ENCODE measurements at places on chromosomes 3 and 15.

DNA sequence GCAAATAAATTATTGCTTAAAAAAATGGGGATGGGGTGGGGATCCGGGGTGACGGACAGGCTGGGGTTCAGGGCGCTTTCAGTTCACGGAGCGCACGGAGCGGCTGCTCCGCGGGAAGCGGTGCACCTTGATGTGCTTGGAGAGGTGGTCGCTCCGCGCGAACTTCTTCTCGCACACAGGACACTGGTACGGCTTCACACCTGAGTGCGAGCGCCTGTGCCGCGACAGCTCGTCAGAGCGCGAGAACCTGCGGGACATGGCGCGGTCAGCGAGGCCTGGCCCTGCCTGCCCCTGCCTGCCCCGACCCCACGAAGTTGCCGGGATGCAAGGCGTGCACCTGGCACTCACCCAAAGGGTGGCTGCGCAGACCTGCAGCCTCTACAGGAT lies 13.6 kb downstream of the KLF15 start:
- no peak for DNase-seq

DNA sequence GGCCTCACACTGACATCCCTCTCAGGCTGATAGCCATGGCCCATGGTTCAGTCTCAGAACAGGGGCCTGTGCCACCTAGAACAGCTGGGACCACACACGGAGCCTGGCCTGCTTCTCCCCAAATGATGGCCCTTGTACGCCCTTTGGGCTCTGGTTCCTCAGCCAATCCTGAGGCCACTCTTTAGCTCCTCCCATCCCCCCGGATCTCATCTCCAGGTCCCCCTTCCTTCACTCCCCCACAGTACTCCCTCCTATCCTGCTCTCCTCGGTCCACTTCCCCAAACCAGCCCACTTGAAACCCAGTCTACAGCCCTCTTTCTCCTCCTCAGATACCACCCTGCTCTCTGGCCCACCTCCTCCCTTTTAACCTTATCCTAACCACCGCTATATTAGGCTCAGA lies 17.8 kb upstream of the ZFYVE19 start:
- no peak for DNase-seq

DNA sequence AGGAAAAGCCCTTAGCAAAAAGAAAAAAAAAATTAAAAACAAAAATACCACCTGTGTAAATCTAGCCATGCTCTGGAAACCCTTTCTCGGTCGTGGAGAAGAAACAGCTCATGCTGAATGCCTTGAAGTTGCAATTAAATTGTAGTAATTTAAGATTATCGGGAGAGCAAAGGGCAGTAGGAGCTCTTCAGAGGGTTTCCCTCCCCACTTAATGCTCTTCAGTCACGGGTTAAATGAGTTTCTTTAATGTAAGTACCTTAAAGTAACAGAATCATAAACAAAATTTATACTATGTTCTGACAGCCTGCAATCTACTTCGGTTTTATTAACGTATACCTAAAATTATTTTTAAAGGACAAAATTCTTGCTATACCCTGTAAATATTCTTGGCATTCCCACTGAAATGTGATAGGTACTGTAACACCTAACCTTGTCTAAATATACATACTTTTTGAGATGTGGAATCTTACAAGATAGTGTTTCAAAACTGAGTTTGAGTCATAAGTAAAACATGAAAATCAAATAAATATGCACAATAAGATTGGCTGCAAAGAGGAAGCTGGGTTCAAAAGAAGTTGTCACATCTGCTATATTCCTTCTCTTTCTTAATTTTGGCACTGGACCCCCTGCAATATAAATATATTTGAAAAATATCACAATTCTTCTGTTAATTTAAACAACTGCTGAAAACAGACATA lies 5.3 kb downstream of the FOXP1 start:
- DNase-seq, result no peak

GRCh38 chr3:132079147-132079546 lies 44.3 kb upstream of the CPNE4 start:
- DNase-seq, result no peak

DNA sequence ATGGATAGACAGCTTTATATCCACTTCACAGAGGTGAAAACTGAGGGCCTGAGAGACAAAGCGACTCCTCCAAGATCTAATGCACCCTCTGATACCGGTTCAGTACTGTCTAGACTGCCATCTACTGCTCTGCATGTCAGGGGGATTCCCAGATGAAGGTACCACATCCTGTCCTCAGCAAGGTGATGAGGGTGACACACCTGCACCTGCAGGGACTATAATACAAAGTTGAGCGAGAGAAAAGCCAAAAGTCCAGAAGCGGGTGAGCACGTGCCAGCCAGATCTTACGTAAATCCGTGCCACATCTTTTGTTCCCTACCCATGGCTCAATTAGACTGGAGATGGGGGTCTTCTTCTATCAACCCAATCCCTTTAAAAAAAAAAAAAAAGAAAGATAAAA lies 32.4 kb upstream of the HES1 start:
- no peak for DNase-seq

DNA sequence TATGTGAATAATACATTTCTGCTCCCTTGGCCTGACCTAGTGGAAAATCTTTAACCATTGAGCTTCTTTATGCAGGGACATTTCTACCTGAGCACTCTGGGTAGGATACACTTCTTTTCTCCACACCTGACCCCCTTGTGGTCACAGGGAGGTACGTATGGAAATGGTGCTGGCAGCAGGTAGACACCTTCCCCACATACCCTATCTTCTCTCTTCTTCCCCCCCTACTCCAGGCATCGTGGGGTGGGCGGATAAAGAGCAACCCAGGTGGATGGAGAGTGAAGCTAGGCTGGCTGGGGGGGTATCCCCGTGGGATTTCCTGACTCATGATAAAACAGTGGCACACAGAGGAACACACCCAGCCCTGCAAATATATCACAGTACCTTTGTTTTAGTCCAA lies 312.1 kb downstream of the ARRDC4 start:
- no peak for DNase-seq

DNA sequence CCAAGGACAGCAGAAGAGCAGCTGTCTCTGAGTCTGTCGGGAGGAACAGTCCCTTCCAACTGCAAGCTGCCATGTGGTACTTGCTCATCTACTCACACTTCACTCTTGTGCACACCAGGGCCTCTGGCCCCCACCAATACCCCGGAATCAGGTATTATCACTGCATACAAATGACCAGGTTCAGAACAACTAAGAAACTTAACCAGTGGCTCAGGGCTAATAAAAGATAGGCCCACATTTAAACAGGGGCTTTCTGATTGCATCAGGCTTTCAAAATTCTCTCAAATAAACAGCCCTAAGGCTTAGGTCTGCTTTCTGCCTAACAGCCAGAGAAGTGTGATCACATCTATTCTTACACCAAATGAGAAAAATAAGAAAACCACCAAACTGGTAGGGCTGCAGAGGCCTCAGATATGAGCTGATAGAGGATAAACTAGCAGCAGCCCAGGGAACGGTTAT lies 20.7 kb downstream of the CCDC12 start:
- no peak for DNase-seq

DNA sequence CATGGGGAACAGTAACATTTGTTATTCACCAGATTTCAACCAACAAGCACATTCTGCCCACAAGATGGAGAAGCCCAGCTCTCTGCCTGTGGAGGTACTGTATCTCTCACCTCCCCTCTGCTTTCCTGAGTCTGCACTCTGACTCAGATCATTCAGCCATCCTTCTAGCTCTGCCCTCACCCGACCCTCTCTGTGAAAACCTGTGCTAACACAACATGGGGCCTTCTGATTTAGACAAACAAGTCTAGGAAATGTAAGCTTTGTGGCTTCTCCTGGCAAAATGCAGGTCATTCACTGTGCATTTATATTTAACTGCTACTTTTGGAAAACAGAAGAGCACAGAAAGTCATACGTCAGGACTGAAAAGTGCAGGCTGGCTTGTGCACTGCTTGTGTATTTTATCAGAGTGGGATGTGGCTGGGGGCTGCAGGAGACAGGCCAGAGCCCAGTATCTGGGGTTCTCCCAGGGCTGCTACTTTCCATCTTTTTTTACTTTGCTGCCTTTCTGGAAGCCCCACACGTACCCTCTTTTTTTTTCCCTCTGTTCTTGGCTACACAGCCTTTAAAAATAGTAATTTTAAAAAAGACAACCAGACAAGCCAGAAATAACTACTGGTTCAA lies 50.8 kb downstream of the SUSD5 start:
- no peak for DNase-seq

GRCh38 chr3:69865925-69866679 lies 126.8 kb downstream of the MITF start:
- no peak for DNase-seq

GRCh38 chr15:94004697-94005096 lies 226.7 kb upstream of the MCTP2 start:
- no peak for DNase-seq

DNA sequence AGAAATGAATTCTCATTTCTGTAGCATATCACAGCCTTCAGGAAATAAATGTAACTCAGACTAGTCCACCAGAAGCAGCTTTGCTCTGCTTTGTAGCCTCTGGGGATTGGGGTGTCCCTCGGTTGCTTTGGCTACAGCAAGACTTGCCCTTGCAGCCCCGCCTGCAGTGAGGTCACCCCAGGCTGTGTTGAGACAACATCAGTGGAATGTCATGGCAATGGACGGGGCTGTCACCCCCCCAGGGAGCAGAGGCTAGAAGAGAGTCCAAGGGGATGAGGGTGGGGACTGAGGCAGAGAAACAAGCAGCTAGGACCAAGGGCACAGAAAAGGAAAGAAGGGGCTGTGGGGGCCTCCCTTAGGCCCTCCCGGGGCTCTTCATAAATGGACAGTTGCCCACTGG lies 854 bp downstream of the CLEC3B start:
- no peak for DNase-seq

GRCh38 chr15:82930461-82930860 lies 22.1 kb downstream of the HOMER2 start:
- DNase-seq, result no peak

- no peak for DNase-seq
Observed at GRCh38 chr15:40823572-40824343, 4.8 kb downstream of the PPP1R14D start.

DNA sequence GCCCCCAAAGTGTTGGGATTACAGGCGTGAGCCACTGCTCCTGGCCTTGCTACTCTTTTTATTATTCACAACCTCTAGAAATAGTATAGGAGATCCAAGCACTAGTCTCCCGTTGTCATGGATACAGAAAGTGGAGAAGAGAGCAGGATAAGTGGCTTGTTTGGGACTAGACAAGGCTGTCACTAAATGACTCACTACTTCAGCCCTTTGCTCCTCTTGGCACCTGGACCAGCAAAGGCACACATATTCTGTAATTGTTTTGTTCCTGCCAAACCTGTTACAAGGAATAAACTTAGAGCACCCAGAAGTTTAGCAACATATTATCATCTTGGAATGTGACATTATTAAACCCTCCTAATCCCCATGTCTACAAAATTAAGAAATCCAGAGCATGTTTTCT lies 427.2 kb upstream of the THBS1 start:
- DNase-seq, result no peak

All from SHP77 treated with DMSO at 0.1 percent for 48 hours (cell line).